ENCODE measurements at places on chromosomes 5 and 9. TPM values are rescaled to one million over a fixed set of nuclear protein-coding genes. Genes with fewer than 3 reads are reported as not detected.

DNA sequence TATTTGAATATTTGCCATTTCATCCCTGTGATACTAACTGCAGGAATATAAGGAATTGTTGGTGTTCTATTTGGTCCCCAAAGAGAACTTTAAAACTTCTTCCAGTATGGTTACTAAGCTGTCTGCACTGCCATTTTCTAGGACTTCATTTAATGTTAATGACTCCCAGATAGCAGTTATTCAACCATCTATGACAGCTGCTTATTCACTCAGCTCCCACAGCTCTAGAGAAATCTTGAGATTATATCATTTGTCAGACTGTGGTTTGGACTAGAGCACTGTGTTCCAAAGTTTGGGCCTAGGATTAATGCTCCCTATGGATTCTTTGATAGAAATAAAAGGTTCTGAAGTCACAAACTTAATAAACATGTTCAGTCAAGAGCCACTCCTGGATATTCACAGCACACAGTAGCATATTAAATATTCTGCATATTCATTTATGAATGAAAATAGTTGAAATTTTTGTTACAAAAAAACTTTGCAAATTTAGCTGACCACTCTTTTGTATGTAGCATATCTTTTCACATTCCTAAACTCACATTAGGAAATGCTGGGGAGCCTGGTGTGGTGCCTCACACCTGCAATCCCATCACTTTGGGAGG is 173.7 kb downstream of the NFIB start:
- DNase-seq, result no peak

DNA sequence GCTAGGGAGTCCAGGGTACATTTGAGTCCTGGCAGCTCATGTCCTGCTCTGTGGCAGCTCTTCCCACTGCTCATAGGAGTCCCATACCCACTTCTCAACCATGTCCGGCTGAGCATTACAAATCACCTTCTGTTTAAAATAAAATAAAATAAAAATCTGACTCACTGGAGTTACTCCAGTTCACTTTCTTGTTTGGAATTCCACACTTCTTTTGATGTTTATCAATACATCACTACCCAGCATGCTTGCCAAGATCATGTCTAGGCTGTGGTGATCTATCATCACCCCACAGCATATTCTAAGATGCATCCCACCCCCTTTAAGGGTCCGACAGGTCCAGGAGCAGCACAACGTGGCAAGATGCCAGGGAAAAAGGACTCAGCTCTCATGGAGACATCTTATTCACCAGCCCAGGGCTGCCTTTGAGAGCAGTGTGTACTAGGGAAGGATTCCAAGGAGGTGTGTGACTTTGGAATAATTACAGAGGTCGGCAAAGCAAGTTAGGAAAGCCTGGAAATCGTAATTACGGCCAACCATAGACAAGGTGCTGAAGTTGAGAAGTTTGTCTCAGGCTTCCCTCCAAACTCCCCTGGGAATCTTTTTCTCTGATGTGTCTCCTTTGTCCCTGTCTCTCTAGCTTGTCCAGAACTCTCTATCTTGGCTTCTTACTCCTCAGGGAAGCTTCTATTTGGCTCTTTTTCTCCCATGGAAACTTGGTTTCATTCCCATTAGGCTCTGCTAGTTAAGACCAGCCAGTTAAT is 111.4 kb upstream of the SLC1A3 start:
- no peak for DNase-seq

DNA sequence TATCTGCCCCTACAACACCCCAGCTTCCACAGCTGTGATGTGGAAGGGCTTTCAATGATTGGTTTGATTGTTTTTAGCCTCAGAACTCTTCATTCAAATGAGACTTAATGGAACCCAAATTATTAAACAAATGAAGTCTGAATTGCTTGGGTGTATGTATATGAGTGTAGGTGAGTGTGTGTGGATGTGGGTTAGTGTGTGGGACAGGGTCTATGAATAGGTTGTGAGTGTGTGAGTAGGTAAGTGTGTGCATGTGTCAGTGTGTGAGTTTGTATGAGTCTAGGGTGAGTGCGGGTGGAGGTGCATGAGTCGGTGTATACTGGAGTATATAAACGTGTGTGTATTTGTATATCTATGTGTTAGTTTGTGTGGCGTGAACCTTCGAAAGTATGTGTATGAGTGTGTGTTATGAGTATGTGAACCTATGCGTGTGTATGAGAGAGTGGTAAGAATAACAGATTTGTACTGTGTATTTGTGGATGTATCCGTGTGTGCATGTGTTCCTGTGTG is 26.9 kb downstream of the COL15A1 start:
- DNase-seq, result no peak

DNA sequence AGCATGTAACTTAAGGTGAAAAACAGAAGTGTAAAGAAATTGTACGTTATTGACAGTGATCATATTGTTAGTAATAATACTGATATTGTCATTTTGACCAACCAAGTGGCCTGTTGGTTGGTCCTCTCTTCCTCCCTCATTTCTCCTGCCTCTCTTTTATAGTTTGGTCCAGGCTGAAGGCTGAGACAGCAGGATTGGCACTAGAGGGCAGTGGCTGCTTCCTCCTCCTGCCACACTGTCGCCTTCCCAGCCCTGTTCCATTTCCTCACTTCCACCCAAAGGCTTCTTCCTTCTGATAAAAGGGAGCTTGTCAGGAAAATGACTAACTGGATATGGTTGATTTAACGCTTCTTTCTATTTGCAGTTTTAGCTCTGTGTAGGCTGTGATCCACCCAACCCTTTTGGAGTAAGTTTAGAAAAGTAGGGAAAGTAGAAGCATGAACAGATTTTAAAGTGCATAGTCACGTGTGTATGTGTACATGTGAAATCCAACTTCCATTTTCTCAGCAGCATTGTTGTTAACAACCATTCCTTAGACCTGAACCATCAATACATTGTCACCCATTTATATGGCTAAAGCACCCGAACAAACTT is 35.6 kb downstream of the PTCD2 start:
- no peak for DNase-seq

DNA sequence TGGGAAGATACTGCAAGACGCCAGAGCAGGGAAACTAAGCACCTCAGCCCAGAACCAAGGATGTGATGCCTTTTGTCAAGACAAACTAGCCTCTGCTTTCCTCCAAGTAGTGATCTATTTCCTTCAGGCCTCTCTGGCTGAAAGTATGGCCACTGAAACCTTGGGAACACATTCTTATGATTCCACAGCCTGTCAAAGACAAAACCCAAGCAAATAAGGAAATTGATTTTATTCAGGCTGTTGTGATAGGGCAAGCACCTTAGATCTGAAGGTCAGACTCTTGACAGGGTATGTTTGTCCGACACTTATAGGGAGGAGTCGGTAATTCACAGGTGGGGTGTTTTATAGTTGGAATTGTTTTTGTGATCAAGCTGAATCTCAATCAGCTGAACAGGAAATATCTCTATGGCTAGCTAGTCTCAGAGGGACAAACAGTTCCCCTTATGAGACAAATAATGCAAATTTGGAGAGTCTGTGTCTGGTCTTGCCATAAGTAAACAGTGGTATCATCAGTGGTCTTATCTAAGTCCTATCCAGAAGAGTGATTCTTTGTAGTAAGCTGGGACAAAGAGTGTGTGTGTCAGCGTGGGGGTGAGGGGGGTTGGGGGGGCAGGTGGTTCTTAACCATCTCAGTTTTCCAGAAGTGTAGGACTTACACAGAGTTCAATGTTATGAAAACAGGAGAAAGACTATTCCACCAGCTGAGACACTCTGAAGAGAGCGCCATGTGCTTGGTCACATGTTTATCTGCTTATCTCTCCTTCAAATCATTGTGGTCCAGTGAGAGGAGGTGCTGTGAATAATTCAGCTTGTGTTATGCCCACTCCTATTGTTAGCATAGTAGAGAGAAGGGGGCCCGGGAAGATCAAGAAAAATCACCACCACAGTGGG is 6.7 kb upstream of the ZCCHC10 start:
- no peak for DNase-seq

GRCh38 chr5:179431221-179431824 is 86.1 kb upstream of the ADAMTS2 start:
- no peak for DNase-seq

DNA sequence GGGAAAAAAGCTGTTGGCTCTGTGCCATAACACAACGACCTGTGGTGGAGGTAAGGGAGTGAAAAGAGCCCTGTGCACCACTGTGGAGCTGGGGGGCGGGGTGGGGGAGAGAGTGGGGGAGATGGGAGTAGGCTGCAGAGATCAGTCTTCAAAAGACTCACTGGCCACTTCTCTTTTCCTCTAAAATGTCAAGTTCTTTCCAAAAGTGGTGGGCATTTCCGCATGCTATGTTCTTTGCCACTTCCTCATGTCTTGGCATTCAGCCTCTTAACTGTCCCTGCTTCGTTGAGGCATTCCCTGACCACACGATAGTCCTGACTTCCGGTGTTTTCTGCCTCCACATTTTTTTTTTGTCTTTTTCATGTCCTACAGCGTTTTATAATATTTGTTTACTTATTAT is 2.4 kb upstream of the PPP2R2B start:
- DNase-seq, result no peak

DNA sequence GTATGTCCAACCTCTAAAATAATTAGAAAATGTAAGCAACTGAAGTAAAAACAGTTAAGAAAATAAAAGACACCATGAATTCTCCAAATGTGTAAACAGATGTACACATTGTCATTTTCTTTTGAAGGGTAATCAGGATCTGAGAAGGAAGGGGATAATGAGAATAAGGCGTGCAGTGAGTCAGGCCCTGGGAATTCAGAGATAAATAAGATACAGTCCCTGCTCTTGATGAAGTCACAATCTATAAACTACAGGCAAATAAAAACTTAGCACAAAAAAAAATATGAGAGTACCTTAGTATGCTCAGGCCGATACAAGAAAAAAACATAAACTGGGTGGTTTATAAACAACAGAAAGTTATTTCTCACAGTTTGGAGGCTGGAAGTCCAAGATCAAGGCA is 315.3 kb downstream of the DNAH5 start:
- DNase-seq, result no peak

DNA sequence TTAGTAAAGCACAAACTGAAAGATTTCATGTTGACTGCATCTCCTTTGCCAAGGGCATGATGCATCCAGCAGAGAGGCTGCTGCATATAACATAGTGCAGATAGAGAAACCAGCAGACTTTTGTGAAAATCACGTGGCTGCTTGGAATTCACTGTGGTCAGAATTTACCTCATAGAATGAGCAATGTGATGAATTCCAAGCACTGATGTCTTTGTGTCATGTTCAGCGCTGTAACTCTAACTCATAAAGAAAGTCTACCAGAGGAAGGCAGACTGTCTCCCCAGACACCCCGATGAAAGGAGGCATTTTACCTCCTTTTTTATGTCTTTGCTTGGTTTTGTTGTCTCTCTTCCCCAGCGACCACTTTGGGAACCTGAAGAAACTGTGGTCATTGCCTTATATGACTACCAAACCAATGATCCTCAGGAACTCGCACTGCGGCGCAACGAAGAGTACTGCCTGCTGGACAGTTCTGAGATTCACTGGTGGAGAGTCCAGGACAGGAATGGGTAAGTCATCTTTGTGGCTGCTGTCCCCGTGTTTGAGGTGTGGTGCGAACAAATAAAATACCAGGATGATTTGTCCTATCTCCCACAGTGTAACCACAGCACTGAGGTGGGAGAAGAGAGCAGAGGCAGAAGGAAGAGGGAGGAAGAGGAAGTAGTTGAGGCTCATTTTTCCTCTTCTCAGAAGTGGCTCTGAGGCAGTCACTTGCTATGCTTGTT is 42.0 kb downstream of the ITK start:
- DNase-seq, result peak; percentile 69

DNA sequence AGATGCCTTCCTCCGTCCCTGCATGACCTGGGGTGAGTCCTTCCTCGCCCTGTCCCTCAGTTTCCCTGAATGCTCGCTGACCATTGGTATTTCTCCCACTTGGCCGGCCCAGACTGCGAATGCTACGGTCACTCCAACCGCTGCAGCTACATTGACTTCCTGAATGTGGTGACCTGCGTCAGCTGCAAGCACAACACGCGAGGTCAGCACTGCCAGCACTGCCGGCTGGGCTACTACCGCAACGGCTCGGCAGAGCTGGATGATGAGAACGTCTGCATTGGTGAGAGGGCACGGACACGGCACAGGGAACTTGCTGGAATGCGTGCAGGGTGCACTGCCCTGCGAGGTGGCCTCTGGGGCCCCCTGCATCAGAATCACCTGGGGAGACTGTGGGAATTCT is 77.1 kb downstream of the NTNG2 start:
- no peak for DNase-seq

GRCh38 chr9:17839776-17840175 is 260.9 kb downstream of the SH3GL2 start:
- no peak for DNase-seq

- no peak for DNase-seq
These were observed 156.0 kb downstream of the ISL1 start for GRCh38 chr5:51539232-51539631.

- no peak for DNase-seq
These were observed 19.5 kb downstream of the PHF2 start for GRCh38 chr9:93595861-93596365.

DNA sequence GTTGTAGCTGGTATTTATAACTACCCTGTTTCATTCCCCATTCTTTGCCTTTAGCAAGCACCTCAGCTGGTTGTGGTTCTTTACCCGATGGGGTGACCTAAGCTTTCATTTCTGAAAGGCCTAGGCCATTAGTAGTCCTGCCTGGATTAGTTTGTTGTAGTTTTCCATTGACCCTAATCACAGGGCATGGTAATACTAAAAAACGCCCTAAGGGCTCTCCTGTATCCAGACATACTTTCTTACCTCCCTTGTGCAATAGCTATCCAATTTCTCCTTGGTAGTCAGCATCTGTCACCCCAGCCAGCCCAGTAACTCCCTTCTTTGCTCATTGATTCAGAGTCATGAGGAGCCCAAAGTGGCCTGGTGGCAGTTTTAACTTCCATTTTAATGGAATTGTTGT is 24.0 kb downstream of the TMOD1 start:
- DNase-seq, result no peak

DNA sequence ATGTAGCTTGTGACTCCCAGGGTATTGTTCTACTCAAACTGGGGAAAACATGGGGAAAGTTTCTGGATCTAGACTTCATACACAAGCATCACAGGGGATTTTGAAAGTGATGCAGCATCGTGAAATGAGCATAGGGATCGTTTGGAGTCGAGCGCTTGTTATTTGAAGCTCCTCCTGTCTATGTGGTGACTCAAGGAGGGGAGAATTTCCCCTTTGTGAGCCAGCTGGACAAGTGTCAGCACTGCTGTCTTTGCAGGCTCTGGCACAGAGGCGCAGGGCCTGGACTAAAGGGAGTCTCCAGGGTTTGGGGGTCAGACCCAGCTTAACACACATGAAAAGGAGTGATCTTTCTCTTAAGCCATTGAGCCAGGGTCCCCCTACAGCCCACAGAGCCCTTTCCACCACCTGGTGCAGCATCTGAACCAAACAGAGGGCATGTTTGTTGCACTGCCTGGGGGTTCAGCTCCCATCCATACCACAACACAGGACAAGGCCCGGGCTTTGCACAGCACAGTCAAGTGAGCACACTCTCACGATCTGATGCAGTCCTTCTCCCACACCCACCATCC is 51.0 kb downstream of the IRF1 start:
- DNase-seq, result no peak

GRCh38 chr5:5089895-5090649 is 50.1 kb upstream of the ADAMTS16 start:
- DNase-seq, result no peak

Gene NUDCD2
- total RNA-seq, result 63.0 TPM

Gene ARL14EPL
- not detected for total RNA-seq

Gene SHB
- 0.34 TPM for total RNA-seq

Gene SPATA31D4
- total RNA-seq, result not detected

Gene TTC16
- total RNA-seq, result 0.73 TPM

Data from activated naive CD4-positive, alpha-beta T cell treated with anti-CD3 and anti-CD28 coated beads, Interleukin-2, amount 50 U/mL, for 72 hours (primary cell).